ENCODE measurements at places on chromosomes 4 and X.
A peak's percentile ranks its signal among the peaks of the same experiment; 100 is the strongest.

- no peak for DNase-seq
Observed at GRCh38 chr4:3877236-3877635, 111.1 kb downstream of the ADRA2C start.

- no peak for DNase-seq
Observed at GRCh38 chr4:112182604-112183003, 37.4 kb downstream of the FAM241A start.

DNA sequence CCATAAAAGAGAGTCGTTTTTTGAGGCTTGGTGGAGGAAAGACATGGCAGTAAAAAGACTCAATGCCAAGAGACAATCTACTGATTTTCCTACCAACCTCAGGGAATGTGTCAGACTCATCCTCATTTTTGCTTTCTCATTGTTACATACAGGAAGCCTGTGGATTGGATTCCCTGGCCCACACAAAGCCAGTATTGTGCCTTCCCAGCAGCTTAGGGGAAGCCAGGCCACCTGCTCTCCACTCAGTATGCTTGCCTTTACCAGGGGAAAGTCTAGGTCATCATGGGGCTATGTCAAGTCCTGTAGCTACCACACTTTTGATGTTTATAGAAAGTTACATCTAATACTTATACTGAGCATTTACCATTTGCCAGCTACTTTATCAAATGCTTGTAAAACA is 11.0 kb downstream of the BMX start:
- no peak for DNase-seq

DNA sequence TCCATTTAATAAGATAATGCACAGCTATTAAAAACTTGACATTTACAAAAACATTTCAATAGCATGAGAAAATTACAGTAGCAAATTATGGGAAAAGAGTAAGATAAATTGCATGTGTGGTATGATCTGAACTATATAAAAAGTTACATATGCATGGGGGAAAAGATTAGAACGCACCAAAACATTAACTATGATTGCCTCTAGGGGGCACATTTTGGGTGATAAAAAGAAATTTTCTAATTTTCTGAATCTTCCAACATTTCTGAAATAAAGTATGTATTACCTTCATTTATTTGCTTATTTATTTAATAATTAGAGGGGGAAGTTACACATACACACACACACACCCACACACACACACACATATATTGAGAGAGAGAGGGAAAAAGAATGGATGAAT is 19.6 kb upstream of the KDM5C start:
- no peak for DNase-seq

- DNase-seq = no peak
Observed at GRCh38 chrX:81355436-81355835, 153.5 kb downstream of the SH3BGRL start.

GRCh38 chr4:100061835-100062234 is 111.8 kb upstream of the H2AZ1 start:
- no peak for DNase-seq

GRCh38 chr4:44756559-44756958 is 30.2 kb upstream of the GNPDA2 start:
- DNase-seq = no peak

GRCh38 chr4:109440948-109441347 is 7.3 kb downstream of the SEC24B start:
- DNase-seq = no peak

- DNase-seq = no peak
Observed at GRCh38 chr4:121061861-121062260, 10.5 kb downstream of the NDNF start.

DNA sequence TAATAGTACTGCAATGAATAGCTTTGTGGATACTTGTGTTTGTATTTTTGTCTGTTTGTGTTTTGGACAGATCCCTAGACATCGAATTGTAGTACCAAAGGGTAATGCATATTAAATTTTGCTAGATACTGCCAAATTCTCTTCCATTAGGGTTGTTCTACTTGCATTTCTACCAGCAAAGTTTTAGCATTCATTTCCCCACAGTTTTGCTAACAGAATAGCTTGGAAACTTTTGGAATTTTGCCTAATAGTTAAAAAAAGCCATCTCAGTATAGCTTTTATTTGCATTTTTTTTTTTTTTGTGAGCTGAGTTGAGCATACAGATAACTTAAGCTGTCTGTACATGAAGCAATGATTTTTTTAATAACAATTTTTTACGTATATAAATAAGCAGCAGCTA is 1084.9 kb downstream of the ADGRL3 start:
- no peak for DNase-seq

- no peak for DNase-seq
Observed at GRCh38 chr4:90727938-90728337, 600.7 kb downstream of the CCSER1 start.

DNA sequence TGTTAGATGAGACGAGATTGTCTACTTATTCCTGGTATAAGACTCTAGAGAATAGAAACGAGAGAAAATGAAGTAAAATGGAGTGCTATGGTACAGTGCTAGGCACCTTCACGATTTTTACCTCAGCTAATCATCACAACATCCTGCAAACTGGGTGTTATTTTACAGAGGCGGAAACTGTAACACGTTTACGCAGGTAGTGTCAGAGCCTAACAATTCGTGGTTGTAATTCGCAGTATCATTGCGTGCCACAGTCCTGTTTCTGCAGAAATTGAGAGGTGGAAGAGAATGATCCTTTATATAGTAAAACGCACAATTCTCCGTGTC is 383 bp upstream of the TBC1D19 start:
- DNase-seq = no peak

GRCh38 chr4:184790826-184791225 is 34.9 kb downstream of the ACSL1 start:
- DNase-seq = no peak

DNA sequence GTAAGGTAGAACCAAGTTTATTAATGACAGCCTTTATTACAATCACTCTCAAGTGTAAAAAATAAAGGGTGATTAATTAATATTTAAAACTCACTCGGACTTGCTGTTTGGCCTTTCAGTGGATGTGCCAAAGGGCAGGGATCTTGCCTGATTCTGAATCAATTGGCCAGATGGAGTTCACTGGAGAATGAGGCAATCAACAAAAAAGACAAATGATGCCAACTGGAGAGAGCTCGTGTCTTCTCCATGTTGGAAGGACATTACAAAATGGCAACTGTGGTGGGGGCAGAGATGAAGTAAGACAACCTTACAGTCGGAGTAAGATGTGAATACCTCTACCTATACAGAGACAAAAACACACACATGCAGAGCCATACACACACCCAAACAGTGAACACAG is 188.0 kb downstream of the TSPAN5 start:
- no peak for DNase-seq

- DNase-seq = no peak
Observed at GRCh38 chr4:151205722-151206121, 71.2 kb upstream of the PRSS48 start.

- DNase-seq = no peak
Observed at GRCh38 chr4:139314047-139314800, 11.9 kb upstream of the NDUFC1 start.

DNA sequence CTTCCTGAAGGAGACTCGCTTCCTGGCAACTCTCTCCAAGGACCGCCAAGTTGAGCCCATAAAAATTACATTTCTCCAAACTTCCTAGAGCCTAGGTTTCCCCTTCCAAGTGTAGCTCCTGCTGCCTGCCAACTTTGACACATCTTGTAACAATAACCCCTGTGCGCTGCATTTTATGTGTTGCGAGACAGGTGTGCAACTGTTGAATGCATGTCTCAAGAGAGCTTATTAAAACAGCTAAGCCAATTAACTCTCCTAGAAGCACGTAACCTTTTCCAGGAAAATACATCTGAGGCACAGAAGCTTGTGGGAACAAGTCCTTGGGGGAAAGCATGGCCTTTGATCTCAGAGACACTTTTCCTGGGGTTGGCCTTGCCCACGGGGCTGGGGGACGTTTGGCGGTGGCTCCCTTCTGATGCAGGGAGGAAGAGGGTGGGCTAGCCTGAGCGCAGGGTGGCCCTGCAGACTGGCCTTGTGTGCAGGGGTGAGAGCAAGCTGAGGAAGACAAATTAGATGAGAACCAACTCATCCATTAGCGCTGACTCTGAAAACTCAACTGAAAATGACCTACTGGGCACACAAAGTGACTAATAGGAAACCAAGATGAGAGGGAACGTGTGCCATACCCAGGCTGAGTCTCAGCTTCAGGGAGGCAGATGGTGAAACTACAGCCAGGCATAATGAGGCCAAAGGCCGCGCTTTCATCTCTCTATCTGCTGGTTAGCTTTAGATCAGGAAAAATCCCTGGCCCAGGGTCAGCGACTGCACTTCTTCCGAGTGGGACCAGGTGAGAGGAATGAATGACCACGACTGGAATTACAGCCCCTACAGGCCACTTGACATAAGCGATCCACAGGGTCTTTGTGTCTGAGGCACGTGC is 75.3 kb downstream of the ENPP6 start:
- DNase-seq = no peak

GRCh38 chrX:2628751-2629315 is 62.3 kb upstream of the CD99 start:
- DNase-seq = no peak

GRCh38 chrX:118254611-118255010 is 91.3 kb upstream of the WDR44 start:
- no peak for DNase-seq

DNA sequence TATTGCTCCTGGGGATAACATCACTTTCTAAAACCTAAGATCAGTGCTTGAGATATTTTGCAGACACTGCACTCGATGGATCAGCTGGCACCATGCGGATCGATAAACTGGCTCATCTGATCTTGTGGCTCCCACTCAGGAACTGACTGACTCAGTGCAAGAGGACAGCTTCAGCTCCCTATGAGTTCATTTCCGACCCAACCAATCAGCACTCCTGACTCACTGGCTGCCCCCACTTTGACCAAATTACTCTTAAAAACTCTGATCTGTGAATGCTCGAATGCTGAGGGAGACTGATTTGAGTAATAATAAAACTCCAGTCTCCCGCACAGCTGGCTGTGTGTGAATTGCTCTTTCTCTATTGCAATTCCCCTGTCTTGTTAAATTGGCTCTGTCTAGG is 110.1 kb downstream of the ANAPC4 start:
- no peak for DNase-seq

DNA sequence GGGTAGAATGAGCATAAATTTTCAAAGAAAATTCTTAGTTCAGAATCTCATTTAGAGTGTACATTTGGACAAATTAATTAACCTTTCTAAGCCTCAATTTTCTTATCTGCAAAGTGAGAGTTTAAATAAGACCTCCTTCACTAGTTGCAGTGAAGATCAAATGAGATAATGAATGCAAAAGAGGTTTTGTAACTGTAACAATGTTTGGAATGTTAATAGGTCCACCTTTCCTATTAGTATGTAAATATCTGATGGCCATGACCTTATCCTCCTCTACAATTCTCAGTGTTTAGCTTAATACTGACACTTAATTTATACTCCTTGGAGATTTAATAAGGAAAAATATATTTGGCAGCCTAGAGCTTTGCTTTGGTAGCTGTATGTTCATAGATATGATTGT is 138.8 kb downstream of the GABRG1 start:
- no peak for DNase-seq

GRCh38 chrX:6965729-6966128 is 181.8 kb upstream of the STS start:
- DNase-seq = no peak

GRCh38 chr4:82638479-82638878 is 76.7 kb upstream of the TMEM150C start:
- no peak for DNase-seq

- no peak for DNase-seq
Observed at GRCh38 chr4:181478656-181479055, 764.5 kb upstream of the TENM3 start.

- DNase-seq = peak; percentile 22
Observed at GRCh38 chrX:54807524-54808108, at the start of gene MAGED2. TSS of gene MAGED2 (plus strand) at chrX:54807745. CDS start at chrX:54809332, 1,587 bp downstream.

DNA sequence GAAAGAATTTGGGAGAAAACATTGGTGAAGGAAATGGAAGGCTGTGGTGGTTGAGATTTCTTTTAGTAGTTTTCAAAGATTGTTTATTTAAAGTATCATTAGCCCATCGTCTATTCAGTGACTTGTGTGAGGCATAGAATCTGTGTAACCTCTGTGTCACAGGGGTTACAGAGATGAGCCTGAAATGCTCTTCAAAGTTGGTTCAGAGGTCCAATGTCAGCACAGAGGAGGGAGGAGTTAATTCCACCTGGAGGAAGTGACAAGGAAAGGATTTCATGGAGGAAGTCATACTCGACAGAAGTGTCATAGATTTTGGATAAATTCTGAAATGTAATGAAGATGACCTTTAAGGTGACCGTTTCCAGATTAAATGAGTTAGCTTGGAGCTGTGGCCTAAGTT is 8.2 kb downstream of the MAOA start:
- no peak for DNase-seq

DNA sequence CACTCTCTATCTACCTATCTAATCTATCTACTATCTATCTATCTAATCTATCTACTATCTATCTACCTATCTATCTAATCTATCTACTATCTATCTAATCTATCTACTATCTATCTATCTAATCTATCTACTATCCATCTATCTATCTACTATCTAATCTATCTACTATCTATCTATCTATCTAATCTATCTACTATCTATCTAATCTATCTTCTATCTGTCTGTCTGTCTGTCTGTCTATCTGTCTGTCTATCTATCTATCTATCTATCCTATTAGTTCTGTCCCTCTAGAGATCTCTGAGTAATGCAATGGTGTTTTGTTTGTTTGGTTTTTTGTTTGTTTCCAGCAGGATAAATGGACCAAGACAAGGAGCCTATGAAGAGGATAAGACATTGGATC is 9.4 kb upstream of the ASMTL start:
- no peak for DNase-seq

DNA sequence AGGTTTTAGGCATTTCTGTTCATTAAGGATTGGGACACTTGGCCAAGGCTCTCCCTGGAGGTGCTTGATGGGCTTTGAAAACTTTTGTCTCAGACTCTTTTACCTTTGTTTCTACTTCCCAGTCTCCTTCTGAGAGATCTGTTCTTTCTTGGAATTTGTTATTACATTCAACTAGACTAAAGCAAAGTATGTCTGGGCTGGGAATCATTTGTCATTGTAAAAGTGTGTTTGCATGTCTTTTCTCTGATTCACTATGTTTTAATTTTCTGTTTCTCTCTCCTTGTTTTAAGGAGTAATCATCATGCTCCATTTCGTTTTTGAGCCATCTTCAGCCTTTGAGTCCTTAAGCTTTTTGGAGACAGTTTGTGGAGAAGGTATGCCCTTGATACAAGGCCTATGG is 12.2 kb upstream of the PGRMC2 start:
- no peak for DNase-seq

Data from stimulated activated CD4-positive, alpha-beta T cell treated with anti-CD3 and anti-CD28 coated beads, TNF-alpha, amount 100 ng/mL, for 1 hour (primary cell).